Hematopoietic multipotent progenitor cell treated with erythropoietin and hydrocortisone succinate and interleukin-3 and kit ligand, for 15 days (in vitro differentiated cells): ENCODE measurements at places on chromosomes 6 and 20.

DNA sequence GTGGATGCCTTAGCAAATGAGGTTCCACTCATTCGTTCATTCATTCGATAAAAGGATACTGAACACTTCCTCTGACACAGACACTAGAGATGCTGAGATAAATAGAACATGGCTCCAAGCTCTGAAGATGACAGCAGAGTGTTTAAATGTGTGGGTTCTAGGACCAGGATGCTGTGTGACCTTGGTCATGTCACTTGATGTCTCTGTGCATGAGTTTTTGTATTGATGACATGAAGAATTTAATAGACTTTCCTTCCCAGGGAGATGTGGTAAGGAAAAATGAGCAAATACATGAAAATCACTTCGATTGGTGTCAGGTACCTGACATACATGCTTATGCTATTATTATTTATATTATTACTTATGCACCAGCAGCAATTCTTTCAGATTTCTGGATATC lies 34.3 kb upstream of the CD83 start:
- DNase-seq: no peak

DNA sequence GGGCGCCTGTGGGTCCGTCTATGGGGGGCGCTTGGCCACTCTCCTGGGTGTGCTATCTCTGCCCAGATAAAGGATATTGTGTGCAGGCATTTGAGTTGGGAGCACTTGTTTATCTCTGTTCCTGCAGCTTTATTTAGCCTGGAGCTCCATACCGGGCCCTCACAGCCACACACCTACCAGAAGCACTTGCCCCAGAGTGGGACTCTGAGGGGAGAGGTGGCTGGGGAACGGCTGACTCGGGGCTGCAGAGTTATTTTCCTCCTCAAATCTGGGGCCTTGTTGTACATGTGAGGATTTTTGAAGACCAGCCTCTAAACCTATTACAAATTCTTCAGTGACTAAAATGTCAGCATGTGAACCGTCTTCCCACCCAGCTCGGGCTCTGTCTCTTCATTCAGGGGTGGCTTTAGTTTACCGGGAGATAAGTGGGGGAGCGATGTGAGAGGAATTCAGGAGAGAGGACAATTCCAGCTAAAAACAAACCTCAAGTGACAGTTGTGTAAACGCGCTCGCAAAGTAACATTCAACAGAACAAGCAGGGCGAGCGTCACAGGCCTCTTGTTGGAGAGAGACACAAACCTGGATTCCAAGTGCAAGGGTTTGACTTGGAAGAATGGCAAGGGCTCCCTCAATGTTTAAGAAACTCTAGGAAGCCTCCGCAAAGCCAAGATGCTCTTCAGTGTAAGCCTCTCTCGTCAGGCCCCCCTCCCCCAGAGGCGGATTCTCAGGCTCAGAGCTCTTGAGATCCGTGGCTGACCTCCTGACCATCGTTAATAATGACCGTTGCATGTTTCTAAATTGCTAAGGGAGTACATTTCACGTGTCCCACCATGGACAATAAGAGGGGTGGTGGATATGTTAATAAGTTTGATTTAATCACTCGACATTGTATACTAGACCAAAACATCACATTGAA lies 548.9 kb downstream of the QKI start:
- DNase-seq: no peak

DNA sequence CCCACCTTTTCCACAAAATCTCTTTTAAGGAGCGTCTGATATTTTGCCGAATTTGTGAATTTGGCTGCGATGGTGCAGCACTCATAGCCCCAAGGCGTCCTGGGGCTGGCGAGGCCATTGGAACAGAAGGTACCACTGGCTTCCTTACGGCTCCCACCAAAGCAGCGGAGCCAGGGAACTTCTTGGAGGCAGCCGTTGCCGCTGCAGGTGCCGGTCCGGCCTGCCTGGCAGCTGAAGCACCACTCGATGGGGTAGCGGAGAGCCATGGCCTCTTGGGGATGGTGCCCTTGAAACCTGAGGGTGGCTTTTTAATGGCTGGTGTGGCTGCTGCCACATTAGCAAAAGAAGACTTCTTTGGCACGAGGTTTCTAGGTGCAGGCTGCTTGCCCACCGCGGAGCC lies 29.8 kb downstream of the DIDO1 start:
- DNase-seq: no peak

- no peak for DNase-seq
Measured at GRCh38 chr20:39109933-39110818, 148.0 kb downstream of the DHX35 start.

DNA sequence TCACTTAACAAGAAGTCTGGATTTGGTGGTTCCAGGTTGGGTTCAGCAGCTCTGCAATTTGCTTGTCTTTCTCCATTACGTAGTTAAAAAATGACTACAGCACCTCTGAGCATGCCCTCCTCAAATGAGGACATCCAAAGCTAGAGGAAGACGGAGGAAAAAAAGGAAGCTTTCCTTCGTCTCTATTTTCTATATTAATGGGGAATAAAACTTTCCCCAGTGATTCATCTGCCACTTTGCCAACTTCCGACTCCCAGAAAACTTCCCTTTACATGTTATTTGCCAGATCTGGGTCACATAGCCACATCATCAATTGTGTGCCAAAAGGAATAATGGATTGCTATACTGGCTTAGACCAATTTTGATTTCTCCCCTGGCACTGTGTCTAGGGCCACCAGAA lies 69.5 kb downstream of the ZFAND3 start:
- DNase-seq: no peak

DNA sequence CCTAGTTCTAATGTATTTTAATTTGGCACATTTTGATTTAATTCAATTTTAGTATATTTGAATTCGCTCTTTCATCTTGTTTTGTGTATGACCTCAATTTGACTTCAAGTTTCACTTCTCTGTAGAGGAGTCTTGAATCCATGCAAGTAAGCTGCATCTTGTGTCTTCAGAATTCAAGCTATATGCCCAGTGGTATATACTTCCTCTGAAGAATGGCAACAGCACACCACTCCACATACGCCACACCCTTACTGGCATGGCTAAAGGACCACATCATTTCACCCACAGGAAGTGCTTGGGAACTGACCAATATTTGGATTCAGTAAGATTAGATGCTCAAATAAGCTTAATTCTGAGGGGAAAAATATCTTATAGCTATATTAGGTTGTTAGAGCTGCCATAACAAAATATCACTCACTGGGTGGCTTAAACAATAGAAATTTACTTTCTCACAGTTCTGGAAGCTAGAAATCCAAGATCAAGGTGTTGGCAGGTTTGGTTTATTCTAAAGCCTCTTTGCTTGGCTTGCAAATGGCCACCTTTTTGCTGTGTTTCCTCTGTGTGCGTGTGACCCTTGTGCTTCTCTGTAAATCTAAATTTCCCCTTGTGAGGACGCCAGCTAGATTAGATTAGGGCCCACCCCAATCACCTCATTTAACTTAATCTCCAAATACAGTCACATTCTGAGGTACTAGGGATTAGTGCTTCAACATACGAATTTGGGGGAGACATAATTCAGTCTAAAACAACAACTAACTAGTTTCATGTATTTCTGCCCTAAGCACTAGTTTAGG lies 2.8 kb upstream of the ASF1A start:
- no peak for DNase-seq

DNA sequence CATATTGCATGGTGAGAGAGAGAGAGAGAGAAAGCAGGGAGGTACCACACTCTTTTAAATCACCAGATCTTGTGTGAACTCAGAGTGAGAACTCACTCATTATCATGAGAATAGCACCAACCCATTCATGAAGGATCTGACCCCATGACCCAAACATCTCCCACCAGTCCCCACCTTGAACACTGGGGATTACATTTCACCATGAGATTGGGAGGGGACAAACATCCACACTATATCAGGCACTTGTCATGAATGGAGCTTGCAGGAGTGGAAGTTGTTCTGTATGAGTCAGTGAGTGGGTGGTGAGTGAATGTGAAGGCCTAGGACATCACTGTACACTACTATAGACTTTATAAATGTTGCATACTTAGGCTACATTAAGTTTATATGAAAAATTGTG lies 47.7 kb upstream of the RNF182 start:
- no peak for DNase-seq

DNA sequence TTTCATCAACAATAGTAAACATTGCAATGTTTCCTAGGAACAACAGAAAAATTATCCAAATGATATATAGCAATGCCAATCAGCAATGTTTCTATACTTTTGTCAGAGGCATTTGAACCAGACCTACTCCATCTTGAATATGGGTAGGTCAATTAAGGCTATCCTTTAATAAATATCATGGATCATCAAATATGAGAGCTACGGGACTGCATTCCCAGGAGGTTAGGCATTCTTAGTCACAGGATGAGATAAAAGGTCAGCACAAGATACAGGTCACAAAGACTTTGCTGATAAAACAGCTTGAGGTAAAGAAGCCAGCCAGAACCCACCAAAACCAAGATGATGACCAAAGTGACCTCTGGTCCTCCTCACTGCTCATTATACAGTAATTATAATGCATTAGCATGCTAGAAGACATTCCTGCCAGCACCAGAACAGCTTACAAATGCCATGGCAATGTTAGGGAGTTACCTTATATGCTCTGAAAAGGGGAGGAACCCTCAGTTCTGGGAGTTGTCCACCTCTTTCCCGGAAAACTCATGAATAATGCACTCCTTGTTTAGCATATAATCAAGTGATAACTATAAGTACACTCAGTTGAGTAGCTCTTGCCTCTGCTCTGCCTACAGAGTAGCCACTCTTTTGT lies 8.6 kb upstream of the SERPINB6 start:
- DNase-seq: peak; percentile 55

DNA sequence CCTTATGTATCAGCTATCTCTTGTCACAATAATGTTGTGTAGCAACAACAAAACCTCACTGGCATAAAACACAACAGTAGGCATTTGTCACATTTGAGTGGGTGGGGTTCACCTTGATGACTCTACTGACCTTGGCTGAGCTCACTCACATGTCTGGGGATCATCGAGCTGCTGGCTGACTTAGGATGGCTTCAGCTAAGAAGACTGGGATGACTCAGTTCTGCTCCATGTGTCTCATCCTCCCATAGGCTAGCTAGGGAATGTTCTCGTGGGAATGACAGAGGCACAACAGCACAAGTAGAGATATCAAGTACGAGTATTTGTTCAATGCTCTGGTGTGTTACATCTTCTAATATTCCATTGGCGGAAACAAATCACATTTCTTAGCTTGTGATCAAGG lies 167.9 kb downstream of the PLCB1 start:
- DNase-seq: no peak

GRCh38 chr6:163308629-163309440 lies 105.7 kb upstream of the QKI start:
- DNase-seq: no peak

DNA sequence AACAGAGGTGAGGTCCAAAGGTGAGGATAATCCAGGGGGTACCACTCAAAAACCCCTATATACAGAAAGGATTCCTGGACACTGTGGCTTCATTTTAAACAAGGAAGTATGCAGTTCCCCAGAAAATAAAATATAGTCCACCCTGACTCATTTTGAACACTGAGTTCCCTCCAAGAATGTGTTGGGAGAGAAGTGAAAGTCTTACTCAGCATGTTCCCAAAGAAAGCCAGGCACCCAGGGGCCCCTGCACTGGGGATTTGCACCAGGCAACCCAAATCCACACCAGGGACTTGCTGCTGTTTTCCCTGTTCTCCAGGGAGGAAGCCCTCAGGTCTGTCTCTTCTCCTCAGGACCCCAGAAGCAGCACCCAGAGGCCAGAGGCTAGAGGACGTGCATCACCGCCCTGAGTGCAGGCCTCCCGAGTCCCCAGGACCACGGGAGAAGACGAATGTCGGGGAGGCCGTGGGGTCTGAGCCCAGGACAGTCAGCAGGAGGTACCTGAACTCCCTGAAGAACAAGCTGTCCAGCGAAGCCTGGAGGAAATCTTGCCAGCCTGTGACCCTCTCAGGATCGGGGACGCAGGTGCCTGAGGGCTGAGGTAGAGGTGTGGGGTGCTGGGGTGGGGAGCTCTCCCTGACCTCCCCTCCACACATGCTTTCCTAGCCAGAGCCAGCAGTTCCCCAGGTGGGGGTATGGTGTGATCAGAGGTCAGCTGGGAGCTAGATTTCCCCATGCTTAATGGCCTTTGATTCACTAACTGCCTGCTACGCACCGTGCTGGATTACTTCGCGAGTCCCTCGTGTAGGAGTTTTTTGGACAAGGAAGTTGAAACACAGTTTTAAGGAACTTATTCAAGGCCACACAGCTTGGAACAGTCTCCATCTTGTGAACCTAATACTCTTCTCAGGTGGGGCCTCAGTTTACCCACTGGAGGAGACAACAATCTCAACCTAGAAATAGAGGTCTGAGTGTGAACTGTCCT lies 3.3 kb downstream of the FGD2 start:
- no peak for DNase-seq

DNA sequence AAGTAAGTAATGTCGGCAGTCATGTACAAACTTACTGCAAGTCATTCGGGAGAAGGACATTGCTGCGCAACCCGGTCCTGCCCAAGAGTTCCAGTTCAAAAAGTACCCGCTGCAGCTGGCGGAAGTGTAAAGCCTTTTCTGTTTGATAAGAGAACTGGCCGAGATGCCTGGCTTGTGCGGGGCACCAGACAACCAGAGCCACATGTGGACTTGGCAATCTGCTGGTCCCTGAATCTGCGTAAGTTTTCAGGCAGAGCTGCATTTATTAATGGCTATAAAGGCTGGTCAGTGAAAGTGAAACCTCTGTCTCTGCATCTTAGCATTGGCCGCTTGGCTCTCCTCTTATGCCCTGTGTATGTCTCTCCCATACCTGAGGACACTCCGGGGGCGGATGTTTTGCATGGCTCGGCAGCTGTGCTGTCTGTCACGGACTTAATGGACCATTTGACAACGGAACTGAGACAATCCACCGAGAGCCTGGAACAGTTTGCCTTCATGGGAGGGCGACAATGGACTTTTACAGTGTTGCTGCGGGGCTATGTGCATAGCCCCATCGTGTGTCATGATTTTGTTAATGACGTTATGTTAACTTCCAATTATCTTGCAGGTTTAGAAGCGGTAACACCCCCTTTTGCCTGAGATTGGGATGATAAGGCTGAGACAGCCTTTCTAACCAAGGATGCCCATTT lies 19.8 kb upstream of the RGS17 start:
- DNase-seq: no peak

GRCh38 chr6:44309631-44310030 lies 3.5 kb downstream of the AARS2 start:
- no peak for DNase-seq

- no peak for DNase-seq
Measured at GRCh38 chr6:4078691-4079471, at the start of gene FAM217A. Gene FAM217A, minus strand, starts transcription at chr6:4079137. Its CDS starts 1,723 bp downstream, at chr6:4077414.

- no peak for DNase-seq
Measured at GRCh38 chr6:157497579-157497978, 116.6 kb downstream of the ZDHHC14 start.

GRCh38 chr6:34909320-34909883 lies 20.3 kb downstream of the ANKS1A start:
- no peak for DNase-seq

GRCh38 chr6:157861184-157861583 lies 38.1 kb downstream of the SNX9 start:
- peak; percentile 21 for DNase-seq
